ENCODE measurements at places on chromosomes 2 and 18. TPM values are rescaled to one million over a fixed set of nuclear protein-coding genes. Genes with fewer than 3 reads are reported as not detected.
A peak's percentile ranks its signal among the peaks of the same experiment; 100 is the strongest.

Gene FAP
- polyA plus RNA-seq: not detected

Gene FOXD4L1
- not detected for polyA plus RNA-seq

Gene FAM124B
- 0.18 TPM for polyA plus RNA-seq

- no peak overlapping the region for H3K27ac ChIP-seq
- no peaks in the 10 kb centered on the region for H3K4me1 ChIP-seq
- peaks cover 2% of the 10 kb centered on the region for H3K27me3 ChIP-seq
- DNase-seq: no peak
These were observed 52.8 kb upstream of the OTOF start for GRCh38 chr2:26530696-26531095.

- DNase-seq: no peak
- H3K27ac ChIP-seq: no peak overlapping the region
- no peak overlapping the region for H3K4me3 ChIP-seq
- H3K4me1 ChIP-seq: no peaks in the 10 kb centered on the region
- H3K27me3 ChIP-seq: peaks cover 2% of the 10 kb centered on the region
These were observed 334.5 kb upstream of the SKOR2 start for GRCh38 chr18:47585914-47586313.

DNA sequence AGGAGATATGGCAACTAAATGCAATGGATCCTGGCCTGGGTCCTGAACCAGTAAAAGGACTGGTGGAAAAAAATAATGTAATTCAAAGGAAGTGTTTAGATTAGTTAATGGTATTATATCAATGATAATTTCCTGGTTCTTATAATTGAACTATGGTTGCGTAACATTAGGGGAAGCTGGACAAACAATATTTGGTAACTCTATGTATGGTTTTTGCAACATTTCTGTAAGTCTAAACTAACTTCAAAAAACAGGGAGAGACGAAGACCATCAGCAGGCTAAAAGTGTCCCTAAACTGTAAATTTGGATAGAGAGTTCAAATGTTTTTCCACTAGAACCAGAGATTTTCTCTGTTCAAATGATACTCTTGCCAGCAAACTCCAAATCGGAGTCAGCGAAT is 36.9 kb downstream of the KLF7 start:
- no peak for DNase-seq
- peaks cover 89% of the 10 kb centered on the region for H3K4me1 ChIP-seq
- H3K27ac ChIP-seq: no peak overlapping the region
- H3K4me3 ChIP-seq: no peak overlapping the region

DNA sequence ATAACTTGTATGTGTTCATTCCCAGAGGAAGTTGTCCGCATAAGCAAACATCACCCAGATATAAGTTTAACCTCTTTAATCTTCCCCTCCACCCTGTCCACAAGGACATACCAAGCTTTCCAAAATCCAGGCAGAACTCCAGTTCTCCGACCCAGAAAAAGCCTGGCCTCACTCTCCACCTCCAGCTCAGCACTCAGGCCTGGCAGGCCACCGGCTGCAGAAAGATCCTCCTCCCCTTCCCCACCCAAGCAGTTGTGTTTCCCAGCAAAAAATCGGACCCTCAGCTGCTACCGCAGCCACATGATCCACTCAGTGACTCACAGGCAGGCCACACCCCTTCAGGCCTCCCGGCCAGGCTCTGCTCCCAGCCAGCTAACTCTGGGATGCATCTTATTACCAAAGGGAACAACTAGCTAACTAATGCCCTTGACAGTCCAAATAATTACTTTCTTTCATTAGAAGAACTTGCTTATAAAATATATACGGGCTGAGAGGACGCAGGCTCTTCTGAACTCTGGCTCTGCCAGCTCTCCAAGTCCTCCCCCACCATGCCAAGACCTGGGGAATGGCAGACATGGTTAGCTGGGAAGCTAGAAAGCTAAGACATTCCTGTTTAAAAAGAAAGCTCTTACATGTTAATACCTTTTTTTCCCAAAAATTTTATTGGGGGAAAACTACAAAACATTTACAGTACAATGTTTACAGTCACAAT is 4.5 kb downstream of the ZFP36L2 start:
- H3K27ac ChIP-seq: peak overlapping the region; percentile 96
- H3K4me1 ChIP-seq: peaks cover 26% of the 10 kb centered on the region
- H3K36me3 ChIP-seq: peaks cover 37% of the 10 kb centered on the region
- no peaks in the 10 kb centered on the region for H3K27me3 ChIP-seq
- peak; percentile 64 for DNase-seq

- no peaks in the 10 kb centered on the region for H3K27me3 ChIP-seq
- H3K4me3 ChIP-seq: no peak overlapping the region
- no peak for DNase-seq
- H3K27ac ChIP-seq: no peak overlapping the region
These were observed 65.2 kb downstream of the C2orf76 start for GRCh38 chr2:119301413-119301812.

DNA sequence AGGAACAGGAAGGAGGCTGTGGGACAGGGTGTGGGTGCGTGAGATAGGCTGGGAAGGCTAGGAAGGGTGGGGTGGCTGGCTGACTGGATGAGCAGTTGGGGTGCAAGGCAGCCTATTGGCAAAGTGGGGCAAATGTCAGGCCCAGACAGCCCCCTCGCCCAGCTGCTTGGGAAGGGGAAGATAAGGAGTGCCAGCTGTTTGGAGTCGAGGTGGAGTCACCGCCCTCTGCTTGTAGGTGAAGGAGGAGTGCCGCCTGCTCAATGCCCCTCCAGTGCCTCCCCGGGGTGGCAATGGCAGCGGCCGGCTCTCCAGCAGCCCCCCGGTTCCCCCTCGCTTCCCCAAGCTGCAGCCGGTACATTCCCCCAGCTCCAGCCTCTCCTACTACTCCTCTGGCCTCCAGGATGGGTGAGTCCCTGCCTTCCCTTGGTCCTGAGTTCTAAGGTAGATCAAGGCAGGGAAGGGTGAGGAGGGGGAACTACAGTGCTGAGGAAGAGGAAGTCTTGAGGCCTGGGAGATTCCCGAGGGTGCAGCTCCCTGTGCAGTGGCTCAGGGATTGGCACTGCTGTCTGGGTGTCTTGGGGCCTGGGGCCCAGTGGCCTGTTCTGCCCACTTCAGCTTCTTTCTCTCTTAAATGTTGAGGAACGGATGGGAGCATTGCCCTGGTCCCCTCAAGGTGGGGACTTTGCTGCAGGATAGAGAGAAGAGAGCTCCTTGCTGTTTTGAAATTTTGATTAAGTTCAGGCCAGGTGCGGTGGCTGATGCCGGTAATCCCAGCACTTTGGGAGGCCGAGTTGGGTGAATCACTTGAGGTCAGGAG is 13.3 kb downstream of the GAREM2 start:
- H3K4me3 ChIP-seq: peak overlapping the region; percentile 90
- DNase-seq: no peak
- no peaks in the 10 kb centered on the region for H3K36me3 ChIP-seq
- peaks cover 3% of the 10 kb centered on the region for H3K27me3 ChIP-seq
- peaks cover 13% of the 10 kb centered on the region for H3K4me1 ChIP-seq
- peak overlapping the region; percentile 43 for H3K27ac ChIP-seq

DNA sequence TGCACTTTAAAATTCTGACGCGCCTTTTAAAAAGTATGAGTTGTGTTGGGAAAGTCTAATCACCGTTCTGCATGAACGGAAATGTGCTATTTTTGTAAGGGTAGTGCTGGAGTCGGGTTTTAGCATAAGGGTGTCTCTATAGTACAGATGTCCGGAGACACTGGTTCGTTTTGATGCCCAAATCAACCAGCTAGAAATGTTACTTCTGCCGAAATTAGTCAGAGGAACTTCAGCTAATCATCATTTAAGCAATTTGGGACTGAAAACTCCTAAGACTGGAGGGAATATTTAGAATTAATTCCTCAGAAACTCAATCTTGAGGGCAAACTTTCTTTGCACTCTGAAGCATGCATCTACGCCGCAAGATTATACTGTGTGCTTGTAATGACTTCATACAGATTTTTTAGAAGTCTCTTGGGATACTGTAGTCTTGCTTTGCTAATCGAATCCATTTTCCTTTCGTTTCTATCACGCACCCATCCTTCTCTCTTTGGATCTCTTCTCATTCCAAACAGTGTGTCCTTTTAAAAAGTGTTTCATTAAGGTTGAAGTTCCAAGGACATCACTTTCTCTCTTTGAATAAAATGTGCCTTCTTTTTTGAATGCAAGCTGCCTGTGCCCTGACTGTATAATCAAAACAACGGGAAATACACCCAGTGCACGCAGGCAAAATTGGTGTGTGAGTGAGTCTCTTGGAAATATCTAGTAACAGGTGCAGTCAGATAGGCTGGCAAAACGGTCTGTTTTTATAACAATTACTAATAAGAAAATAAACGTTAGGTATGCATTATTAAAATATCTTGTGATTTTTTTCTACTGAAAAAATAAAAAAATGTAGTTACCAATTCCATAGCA is 270.9 kb upstream of the TCF4 start:
- H3K4me3 ChIP-seq: no peak overlapping the region
- no peaks in the 10 kb centered on the region for H3K4me1 ChIP-seq
- H3K27me3 ChIP-seq: no peaks in the 10 kb centered on the region
- H3K27ac ChIP-seq: no peak overlapping the region
- no peak for DNase-seq

- H3K4me1 ChIP-seq: peaks cover 17% of the 10 kb centered on the region
- peak overlapping the region; percentile 11 for H3K4me3 ChIP-seq
- peak overlapping the region; percentile 93 for H3K27ac ChIP-seq
- no peaks in the 10 kb centered on the region for H3K27me3 ChIP-seq
- H3K36me3 ChIP-seq: peaks cover 84% of the 10 kb centered on the region
- peak; percentile 45 for DNase-seq
These were observed 26.2 kb downstream of the UNC50 start for GRCh38 chr2:98634406-98635092.
